Iris pigment epithelial cell (primary cell): ENCODE measurements at places on chromosomes 4 and X.

DNA sequence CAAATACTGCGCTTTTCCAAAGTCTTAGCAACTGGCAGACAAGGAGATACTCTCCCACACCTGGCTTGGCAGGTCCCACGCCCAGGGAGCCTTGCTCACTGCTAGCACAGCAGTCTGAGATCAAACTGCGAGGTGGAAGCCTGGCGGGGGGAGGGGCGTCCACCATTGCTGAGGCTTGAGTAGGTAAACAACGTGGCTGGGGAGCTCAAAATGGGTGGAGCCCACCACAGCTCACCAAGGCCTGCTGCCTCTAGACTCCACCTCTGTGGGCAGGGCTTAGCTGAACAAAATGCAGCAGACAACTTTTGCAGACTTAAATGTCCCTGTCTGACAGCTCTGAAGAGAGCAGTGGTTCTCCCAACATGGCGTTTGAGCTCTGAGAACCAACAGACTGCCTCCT lies 23.0 kb upstream of the NFKB1 start:
- no peak for DNase-seq

GRCh38 chr4:984336-985054 lies 2.3 kb upstream of the IDUA start:
- DNase-seq: no peak

DNA sequence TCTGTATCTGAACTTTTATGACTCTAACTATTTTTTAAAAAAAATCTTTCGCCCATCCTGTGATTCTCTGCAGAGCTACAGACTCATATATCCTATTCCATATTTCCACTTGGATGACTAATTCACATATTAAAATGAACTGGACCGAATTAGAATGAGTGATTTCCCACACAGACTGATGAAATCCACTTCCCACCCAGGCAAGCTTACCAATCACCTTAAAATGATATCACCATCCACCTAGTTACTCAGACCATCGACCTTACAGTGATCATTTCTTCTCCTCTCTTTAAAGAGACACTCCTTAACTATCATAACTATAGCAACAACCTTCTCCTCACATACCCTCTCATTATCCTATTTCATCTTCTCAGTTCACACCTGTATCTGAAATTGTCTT lies 34.1 kb upstream of the GUCY1B1 start:
- no peak for DNase-seq

DNA sequence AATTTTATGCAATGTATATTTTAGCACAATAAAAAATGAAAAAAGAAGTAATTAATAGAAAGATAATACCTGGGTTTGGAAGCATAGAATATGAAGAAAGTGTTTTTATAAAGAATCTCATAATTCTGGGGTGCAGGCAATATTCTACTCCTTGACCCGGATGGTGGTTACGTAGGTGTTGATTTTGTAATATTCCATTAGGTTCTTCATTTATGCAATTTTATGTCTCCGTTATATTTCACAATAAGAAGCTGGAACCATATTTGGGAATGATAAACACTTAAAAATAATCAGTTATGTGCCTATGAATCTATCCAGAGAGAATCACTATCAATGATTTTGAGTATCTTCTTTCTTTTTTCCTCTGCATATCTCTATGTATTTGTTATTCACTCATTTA lies 38.5 kb downstream of the CHRNA9 start:
- DNase-seq: no peak

GRCh38 chr4:138181287-138181686 lies 60.9 kb downstream of the SLC7A11 start:
- peak; percentile 99 for DNase-seq

DNA sequence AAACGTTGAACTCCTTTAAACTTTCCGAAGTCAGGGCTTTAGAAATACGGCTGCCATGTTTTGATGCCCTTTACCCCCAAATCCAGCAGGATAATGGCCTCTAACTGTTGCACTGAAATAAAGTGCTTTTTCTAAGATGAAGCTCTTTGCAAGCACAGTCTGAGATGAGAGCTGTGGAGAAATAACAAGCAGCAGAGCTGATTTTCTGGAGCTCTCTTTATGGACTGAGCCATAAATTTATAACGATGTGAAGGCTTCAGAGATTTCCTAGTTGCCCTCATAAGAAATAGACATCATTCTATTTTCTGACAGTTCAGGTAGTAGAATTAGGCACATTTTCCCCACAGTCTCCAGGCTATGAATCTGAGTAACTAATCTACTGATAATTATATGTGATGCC lies 567.3 kb downstream of the PDHA2 start:
- no peak for DNase-seq

DNA sequence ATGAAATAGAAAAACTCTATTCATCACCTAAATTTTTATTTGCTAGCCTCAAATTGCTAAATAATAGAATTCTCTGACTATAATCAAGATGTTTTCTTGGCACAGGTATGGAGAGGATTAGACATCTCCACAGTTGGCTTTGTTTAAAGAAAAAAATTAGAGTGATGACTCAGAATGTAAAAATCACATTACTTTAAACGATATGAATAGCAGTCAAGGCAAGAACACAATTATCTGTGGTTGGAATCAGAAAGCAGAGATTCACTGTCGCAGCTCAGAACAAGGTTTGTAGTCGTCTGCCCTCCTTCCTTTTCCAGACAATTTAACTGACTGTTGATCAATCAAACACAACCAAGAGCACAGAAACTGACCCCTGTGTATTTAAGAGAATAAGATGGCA lies 32.2 kb upstream of the CCKAR start:
- peak; percentile 66 for DNase-seq

GRCh38 chr4:163404580-163404979 lies 60.9 kb downstream of the NPY5R start:
- peak; percentile 2 for DNase-seq

DNA sequence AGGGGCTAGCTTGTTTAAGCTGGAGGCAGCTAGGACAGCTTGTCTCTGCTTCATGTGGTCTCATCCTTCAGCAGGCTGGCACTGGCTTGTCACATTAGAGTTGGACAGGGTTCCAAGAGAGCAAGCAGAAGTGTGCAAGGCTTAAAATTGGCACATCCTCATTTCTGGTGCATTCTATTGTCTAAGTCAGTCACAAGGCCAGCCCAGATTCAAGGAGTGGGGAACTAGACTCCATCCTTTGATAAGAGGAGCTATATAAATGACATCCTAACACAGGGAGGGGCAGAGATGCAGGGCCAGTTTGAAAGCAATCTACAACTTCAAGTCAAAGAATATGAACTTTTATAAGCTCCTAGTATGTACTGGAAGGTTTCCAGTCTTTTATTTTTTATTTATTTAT lies 313.2 kb downstream of the PTTG2 start:
- DNase-seq: no peak

DNA sequence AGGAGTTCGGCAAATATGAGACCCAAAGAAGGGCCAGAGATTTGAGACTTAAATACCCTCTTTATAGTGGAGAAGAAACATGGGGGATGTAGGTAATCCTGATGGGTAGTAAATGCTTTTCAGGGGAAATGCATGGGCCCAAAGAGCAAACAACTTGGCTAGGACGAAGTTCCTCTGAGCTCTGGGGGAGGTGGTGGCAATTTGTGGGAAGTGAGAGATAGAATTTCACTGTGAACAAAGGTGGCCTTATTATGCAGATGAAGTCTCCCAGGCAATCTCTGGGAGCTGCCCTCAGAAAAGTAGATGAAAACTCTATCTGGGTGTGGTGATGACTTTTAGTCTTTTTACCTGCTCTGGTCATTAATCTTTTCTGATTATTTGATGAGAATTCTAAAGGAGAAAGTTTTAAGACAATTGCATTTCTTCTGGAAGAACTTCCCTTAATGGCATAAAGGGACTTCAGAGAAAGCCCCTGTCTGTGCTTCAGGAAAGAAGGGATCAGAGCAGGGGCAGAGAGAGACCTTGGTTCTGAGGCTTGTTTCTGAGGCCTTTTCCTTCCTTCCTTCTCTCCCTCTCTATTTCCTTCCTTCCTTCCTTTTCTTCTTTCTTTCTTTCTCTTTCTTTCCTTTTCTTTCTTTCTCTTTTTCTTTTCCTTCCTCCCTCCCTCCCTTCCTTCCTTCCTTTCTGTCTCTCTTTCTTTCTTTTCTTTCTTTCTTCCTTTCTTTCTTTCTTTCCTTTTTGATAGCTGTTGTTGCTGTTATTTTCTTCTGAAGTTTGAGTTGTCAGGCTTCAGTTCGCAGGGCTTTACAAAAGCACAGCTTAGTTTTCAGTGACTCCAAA lies 37.5 kb upstream of the MAOA start:
- no peak for DNase-seq

- DNase-seq: peak; percentile 76
Measured at GRCh38 chr4:19005211-19005610, 983.7 kb upstream of the LCORL start.

- peak; percentile 5 for DNase-seq
Measured at GRCh38 chr4:71941001-71941400, 90.8 kb upstream of the NPFFR2 start.

- peak; percentile 95 for DNase-seq
Measured at GRCh38 chr4:173074501-173074946, 94.1 kb upstream of the GALNT7 start.

DNA sequence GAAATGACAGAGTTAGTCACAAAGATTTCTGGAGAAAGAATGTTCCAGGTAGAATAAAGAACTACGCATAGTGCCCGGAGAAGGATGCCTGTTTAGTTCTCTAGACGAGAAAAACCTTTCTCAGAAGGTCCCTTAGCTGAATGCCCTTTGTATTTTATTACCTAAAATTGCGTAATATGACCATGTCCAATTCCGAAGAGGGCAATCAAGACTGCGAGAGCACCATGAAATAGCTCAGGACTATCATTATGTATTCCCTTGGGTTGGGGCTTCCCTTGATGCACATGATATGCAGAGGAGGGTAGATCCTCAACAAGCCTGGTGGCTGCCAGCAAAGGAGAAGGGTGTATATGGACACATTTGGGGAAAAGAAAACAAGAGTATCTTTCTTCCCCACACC lies 358.1 kb upstream of the FTHL17 start:
- no peak for DNase-seq

GRCh38 chrX:111100191-111100590 lies 4.2 kb downstream of the PAK3 start:
- DNase-seq: peak; percentile 20

DNA sequence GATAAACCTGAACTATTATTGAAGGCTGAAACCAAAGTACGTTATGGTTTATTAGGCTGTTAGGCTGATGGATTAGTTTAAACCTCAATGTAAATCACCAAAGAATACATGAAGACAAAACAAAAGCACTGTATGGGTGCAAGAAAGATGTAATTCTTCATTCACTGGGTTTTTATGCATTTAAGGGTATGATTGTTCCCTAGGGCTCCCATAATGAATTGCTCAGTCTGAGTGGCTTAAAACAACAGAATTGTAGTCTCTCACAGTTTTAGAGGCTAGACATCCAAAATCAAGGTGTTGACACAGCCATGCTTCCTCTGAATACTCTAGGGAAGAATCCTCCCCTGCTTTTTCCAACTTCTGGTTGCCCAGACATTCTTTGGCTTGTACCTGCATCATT lies 222.8 kb downstream of the TENM3 start:
- no peak for DNase-seq

GRCh38 chrX:96774116-96774515 lies 89.5 kb downstream of the DIAPH2 start:
- DNase-seq: no peak

DNA sequence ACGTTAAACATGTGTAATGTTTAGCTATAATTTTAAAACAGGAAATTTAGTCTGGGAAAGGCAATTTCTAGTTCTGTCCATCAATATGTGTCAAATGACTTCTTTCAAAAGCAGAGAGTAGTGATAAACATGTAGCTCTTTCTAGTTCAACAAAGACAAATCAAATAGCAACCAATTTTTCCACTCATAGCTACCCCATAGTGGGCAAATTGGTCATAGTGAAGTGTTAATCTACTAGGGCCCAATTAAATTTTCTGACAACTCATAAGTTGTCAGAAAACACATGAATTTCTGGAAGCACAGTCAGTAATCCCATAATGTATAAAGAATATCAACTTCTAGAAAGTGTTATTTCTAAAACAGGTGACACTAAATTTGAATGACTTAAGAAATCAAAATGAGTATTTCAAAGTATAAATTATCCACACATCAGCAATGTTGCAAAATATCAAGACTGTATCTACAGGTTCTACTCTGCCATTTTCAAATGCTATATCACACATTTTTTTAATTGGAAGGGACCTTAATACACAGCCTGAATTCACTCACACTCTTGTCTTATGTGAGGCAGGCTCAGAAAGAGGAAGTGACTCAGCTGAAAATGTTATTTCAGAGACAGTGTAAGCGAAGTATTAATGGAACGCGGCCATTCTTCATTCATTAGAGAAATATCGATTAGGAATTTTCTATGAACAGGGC lies 7.7 kb downstream of the OCIAD2 start:
- peak; percentile 72 for DNase-seq

- DNase-seq: no peak
Measured at GRCh38 chrX:136219893-136220292, 31.3 kb downstream of the MAP7D3 start.

DNA sequence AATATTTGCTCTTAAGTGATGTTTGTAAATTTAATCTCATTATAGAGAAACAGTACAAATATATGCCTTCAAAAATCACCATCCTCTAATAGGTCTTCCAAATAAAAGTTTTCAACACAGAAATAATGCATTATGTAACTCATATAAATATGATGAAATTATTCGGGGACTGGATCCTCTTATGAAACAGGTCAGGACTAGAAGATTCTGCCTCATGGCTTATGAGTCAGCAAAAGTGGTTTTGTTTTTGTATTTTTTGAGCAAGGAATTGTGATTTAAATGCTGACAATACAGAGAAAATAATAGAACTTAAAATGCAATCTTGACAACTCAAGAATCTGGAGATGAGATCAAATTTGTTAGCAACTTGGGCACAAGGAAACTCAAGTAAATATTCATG lies 179.7 kb upstream of the NDP start:
- DNase-seq: peak; percentile 57

DNA sequence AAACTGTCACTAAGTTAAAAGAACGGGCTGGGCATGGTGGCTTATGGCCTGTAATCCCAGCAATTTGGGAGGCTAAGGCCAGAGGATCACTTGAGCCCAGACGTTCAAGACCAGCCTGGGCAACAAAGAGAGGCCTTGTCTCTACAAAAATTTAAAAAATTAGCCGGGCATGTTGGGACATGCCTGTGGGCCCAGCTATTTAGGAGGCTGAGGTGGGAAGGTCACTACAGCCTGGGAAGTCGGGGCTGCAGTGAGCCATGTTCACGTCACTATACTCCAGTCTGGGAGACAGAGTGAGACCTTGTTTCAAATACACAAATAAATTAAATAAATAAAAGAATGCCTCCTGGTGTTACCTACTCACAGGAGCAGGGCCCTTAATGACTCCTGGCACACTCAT lies 69.5 kb downstream of the APBB2 start:
- DNase-seq: no peak
